Stimulated activated CD8-positive, alpha-beta memory T cell treated with anti-CD3 and anti-CD28 coated beads, Interleukin-7, amount 100 ng/mL, for 4 hours (primary cell): ENCODE measurements at places on chromosomes 7 and 10.

DNA sequence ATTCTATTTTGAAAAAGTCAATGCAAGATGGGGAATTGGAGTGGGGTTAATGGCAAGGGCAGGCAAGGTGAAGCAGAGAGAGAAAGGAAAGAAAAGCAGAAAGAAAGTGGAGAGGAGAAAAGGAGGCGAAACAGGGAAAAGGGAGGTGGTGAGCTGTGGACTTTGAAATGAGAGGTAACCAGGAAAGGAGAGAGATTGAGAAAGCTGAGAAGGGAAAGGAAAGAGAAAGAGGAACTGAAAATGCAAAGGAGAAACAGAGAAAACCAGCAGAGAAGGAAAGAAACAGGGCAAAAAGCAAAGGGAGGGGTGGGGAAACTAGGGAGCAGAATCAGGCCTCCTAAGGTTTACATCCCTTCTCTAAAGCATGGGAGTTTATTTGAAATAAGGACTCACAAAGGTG lies 72.5 kb upstream of the TPK1 start:
- no peak for DNase-seq

DNA sequence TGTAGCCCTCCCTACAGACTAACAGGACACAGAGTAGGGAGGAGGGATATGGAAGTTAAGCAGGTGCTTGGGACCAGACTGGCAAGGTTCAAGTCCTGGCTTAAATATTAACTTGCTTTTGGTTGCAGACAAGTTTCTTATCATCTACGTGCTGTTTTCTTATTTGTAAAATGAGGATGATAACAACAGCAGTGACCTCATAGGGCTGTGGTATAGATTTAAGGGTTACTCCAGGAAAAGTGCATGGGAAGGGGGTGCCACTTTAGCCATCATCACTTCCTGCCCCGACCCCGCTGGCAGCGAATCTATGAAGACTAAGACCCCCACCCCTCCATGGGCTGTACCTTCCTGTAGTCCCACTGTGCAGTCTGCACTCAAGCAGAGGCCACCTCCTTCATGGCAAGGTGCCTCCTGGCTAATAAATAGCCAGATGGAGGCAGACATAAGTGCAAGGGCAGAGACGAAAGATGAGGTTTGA lies 250.2 kb downstream of the COBL start:
- no peak for DNase-seq

DNA sequence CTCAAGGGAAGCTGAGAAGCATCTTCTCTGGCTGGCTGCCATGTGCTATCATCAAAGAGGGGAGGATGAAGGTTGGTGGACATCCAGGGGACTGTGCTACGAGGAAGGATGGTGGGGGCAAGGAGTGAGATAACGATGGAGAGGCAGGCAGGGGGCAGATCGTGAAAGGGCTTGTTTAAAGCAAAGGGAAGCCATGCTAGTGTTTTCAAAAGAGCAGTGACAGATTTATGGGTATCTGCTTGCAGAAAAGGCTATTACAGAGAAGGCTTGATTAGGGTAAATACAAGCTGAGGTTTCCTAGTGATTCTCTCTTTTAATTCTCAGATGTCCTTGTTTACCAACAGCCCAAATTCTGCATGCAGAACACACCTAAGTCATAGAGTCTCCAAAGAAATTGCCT lies 88.9 kb upstream of the MKX start:
- DNase-seq: no peak

DNA sequence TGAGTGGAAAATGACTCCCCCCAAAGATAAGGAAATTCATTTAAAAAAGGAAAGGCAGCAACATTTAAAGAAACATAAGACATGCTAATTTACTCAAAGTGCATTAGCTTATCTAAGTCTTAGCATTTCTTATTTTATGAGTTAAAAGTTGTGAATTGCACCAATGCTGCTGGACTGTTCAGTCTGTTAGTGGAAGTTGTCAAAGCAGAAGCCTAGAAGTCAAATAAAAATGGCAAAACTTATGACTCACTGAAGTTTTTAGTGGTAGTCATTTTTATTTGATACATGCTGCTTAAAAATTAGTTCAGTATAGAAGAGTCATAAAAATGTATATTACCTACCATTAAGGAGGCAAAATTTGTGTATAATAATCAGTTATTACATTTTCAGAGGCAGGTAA lies 90.8 kb upstream of the FGL2 start:
- no peak for DNase-seq

DNA sequence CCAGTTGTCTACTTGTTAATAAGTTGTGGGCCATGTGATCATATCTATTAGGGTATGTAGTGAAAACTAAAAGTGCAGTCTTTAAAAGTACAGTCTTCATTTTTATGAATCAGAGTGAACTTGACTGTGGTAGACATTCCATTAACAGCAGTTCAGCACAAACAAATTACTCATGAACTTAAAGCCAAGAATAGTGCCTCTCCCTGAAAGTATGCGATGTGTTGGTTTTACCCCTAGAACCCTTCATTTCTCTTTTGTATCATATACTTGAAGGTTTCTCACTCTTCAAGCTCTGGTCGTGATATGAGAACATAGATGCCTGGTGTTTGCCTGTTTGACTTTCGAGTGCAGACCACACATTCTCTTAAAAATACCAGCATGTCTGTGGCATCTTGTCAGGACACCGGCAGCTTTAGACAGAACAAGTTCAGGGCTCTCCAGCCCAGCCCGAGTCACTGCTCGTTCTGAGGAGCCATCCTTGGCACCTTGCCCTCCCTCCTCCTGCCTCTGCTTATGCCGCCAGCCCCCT lies 159.3 kb downstream of the LCOR start:
- no peak for DNase-seq

DNA sequence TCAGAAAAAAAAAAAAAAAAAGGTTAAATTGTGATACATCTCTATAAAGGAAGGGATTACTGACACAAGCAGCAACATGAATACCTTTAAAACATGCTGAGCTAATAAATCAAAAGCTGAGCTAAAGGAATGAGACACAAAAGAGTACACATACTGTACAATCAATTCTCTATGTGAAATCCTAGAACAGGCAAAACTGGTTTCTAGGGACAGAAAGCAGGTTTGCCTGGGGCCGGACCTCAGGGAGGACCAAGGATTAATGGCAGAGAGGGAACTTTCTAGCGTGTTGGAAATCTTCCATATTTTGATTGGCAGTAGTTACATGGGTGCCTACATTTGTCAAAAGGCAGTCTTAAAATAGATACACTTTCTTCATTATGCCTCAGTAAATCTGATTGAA lies 52.5 kb downstream of the KLRG2 start:
- no peak for DNase-seq

DNA sequence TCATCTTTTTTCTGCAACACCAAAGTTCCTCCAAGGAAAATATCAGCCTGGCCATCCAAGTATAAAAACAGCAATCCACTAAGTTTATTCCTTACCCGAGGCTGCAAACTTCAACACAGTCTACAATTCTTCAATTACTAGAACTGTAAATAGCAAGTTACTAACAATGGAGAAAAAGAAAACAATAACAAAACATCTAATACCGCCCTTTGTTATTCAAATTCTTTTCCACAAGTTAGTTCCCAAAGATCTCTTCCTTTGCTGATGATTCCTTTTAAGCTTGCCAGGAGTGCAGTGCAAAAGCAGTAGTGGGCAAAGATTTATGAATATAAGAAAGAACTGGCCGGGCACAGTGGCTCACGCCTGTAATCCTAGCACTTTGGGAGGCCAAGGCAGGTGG lies 86.2 kb downstream of the CUL2 start:
- DNase-seq: no peak

- no peak for DNase-seq
These were observed 23.6 kb downstream of the ZNF783 start for GRCh38 chr7:149285603-149286002.

- DNase-seq: no peak
These were observed 250.8 kb downstream of the CCDC3 start for GRCh38 chr10:12750526-12751201.

GRCh38 chr10:112345743-112346142 lies 28.2 kb upstream of the ACSL5 start:
- DNase-seq: no peak

DNA sequence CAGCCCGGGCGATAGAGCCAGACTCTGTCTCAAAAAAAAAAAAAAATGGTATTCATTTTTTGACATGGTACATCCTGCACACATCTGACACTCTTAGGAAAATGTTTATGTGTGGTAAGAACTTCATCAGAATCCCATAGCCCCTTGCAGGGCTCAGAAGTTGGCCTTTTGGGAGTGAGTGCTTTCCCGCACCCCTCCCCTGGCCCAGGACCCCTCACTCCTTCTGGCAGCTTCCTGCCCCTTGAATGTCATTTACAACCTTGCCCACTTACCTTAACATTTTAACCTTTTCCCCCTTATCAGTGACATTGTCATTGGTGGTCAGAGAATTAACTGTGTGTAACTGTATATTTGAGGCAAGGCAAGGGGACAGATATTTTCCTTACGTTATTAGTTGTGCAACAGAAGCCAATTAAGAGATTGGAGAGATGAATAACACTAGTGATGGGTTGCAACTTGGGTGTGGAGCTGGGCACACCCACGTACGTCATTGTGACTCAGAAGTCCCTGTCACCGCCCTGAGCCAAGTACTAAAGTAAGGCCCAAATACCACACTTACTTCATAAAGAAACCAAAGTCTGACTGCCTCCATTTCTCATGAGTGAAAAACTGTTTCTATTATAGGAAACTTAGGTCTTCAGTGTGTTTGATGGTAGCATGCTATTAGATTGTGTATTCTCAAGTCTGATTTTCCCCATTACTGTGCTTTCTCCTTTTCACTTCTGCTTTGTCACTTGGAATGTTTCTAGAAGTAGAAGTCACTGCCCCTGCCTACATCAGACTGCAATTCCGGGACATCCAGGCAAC lies 31.6 kb downstream of the OGDH start:
- DNase-seq: peak; percentile 74

DNA sequence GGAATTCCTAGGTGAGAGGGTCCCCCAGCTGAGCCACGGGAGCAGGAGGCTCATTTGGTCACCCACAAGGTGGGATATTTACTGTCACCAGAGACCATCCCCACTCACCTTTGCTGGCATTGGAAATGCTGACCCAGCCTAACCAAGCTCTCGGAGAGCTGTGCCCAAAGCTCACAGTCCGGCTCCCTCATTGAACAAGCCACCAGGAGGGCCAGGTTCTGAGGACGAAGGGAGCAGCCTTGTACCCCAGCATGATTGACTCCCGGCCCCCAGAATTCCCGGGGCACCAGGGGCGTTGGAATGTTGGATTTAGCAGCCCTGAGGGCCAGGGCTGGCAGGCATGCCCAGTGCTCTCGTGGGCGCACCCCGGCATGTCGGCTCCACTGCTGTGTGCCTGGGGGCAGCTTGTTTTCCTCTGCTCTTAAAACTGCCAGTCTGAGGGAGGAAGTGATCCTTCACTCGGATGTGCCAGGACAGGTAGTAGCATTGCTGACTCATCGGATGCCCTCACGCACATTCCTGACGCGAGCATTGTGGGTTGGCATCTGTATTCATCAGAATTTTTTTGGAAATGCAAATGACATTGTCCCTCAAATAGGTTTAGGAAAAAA lies 23.3 kb downstream of the CLIP2 start:
- DNase-seq: no peak

DNA sequence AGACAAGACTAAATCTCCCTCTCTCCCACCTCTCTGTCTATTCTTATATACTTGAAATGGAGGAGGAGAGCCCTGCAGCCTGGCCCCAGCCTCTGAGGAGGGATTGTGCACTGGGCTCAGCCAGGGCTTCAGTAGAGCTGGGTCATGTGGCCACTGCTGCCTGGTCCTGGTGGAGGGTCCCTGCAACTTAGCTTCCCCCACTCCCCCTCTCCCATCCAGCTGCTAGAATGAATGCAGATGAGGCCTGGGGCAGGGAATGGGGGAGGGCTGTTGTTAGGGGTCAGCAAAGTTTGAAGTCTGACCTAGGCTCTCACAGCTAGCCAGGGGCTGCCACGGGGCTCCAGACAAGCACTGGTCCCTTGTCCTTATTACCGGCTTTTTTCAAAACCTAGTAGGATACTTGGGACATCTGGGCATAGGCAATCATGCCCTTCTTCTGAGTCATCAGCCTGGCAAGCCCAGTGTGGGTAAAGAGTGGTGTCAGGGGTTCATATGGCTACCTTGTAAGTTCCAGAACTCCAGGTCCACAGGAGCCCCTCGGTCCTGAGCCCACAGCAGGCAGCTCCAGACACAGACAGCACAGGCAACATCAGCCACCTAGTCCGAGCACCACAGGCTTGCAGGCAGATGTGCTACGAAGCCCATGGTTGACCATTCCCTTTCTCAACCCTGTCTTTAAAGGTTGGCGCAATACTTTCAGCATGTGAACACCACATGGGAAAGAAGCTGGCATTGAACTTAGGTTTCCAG lies 12.8 kb upstream of the CXCL12 start:
- no peak for DNase-seq

DNA sequence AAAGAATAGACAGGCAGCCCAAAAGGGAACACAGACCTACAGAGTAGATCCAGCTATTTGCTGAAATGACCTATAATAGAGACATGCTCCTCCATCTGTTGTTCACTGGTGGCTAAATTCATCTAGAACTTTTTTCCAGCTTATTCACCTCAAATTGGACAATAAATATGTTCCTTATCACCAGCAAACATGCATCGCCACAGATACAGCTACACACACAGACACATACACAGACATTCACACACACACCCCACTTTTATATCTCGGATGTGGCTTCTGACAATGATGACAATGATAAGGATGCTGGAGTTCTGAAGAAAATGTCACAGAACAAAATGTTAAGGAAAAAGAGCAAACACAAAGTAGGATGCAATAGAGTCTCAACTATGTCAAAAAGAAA lies 175.4 kb downstream of the LSM5 start:
- DNase-seq: no peak

GRCh38 chr10:2978111-2978510 lies 89.2 kb upstream of the PFKP start:
- no peak for DNase-seq

DNA sequence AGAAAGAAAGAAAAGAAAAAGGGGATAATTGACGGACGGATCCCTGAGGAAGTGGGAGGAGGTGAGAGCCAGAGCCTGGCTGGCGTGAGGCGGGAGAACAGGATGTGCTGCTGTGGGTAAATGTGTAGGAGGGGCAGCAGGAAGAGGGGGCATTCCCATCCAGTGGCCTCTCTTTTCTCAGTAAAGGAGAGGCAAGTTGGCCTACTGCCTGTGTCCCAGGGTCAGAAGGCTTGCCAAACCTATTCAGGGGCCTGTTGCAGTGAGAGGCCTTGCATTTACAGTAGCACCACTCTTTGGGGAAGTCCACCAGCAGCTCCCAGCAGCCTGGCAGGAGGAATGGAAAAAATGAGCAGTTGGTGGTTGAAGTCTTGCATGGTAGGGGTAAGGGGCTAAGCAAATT lies 26.6 kb upstream of the ASCC1 start:
- DNase-seq: no peak

DNA sequence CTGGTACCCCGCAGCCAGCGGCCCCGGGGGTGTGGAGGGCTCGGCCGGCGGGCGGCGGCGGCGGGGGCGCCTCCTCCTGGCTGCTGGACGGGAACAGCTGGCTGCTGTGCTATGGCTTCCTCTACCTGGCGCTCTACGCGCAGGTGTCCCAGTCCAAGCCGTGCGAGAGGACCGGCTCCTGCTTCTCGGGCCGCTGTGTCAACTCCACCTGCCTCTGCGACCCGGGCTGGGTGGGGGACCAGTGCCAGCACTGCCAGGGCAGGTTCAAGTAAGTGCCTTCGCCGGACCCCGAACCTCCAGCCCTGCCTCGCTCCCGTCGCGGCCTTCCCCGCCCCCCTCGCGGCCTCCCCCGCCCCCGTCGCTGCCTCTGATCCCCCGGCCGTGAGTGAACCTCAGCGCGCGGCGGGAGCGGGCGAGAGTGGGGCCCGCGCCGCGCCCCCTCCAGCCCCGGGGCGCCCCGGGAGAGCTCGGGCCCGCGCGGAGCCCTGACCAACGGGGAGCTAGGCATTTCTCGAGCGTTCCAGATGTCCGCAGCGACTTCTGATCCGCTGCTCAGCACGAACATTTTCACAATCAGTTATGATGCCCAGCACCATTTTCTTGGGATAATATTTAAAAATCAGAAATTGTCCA lies 727 bp downstream of the ATRNL1 start:
- DNase-seq: no peak
